Memory B cell (primary cell): ENCODE measurements at places on chromosomes 4 and X.
A peak's percentile ranks its signal among the peaks of the same experiment; 100 is the strongest.

GRCh38 chrX:121128925-121129877 lies 81.8 kb downstream of the GLUD2 start:
- DNase-seq = no peak

DNA sequence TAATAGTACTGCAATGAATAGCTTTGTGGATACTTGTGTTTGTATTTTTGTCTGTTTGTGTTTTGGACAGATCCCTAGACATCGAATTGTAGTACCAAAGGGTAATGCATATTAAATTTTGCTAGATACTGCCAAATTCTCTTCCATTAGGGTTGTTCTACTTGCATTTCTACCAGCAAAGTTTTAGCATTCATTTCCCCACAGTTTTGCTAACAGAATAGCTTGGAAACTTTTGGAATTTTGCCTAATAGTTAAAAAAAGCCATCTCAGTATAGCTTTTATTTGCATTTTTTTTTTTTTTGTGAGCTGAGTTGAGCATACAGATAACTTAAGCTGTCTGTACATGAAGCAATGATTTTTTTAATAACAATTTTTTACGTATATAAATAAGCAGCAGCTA lies 1084.9 kb downstream of the ADGRL3 start:
- DNase-seq = no peak

DNA sequence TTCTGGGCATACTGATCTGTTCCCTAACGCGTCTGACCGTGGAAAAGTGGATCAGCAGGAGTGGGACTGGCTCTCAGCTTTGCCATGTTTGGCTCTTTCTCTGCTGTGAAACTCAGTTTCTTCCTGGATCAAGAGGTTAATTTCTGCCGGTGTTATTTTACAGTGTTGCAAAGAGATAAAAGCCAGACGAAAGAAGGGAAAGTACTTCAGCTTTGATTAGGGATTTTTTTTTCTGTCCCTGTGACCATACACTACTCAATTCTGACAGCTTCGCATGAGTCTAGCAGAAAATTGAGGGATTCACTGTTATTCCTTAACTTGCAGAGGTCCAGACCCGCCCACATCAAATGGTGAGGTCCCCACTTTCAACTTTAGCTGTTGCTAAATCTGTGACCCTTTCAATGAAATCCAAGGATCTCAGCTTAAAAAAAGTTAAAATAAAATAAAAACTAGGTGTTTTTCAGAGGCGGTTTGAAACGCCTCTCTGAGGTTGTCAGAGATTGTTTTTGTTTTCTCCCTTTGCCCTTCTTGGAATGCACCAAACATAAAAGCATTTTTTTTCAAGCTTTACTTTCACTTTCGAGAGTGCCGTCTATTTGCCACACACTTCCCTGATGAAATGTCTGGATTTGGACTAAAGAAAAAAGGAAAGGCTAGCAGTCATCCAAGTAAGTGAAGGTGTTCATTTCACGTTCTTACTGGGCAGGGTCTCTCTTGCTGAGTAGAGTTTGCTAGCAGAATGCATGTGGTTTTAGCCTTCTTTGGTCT lies at the start of gene TLR3:
TLR3 (plus strand) TSS at position 576 of the 768 bp plus-strand sequence. CDS start 7,464 bp downstream, outside the sequence.
- DNase-seq = no peak

DNA sequence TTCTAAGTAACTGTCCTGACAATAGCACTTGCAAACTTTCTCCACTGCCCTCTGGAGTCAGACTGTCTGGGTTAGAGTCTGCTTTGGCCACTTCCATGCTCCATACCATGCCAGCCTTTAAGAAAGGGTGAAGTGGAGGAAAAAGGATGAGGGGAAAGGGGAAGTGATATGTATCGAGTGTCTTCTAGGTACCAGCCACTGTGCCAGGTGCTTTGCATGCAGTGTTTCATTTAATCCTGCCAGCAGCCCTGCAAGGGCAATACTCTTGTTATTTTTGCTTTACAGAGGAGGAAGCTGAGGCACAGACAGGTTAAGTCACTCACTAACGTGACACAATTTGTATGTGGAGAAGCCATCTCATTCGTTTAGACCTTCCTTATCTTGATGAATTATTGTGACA lies 55.6 kb downstream of the RTL9 start:
- no peak for DNase-seq

DNA sequence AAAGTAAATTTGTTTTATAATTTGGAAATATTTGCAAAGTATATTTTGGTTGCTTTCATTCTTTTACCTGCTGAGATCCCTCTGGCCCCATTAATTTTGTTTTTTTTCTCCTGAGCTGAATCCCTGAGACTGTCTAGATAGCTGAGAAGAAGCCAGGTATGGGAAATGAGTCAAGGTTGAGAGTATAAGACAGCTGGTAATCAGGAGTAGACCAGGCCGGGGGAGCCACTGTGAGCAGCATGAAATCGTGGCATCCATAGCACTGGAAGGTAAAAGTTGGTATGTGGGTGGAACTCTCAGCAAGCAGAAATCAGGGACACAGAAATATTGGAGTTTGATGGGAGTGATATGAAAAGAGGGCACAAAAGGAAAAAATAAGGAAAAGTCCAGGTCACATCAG lies 164.5 kb downstream of the FHIP1A start:
- DNase-seq = no peak

- no peak for DNase-seq
These were observed 230.8 kb downstream of the CFAP299 start for GRCh38 chr4:80566203-80566872.

- no peak for DNase-seq
These were observed 74.4 kb downstream of the CD38 start for GRCh38 chr4:15852524-15852923.

- DNase-seq = no peak
These were observed 28.1 kb downstream of the MANBA start for GRCh38 chr4:102732678-102733077.

DNA sequence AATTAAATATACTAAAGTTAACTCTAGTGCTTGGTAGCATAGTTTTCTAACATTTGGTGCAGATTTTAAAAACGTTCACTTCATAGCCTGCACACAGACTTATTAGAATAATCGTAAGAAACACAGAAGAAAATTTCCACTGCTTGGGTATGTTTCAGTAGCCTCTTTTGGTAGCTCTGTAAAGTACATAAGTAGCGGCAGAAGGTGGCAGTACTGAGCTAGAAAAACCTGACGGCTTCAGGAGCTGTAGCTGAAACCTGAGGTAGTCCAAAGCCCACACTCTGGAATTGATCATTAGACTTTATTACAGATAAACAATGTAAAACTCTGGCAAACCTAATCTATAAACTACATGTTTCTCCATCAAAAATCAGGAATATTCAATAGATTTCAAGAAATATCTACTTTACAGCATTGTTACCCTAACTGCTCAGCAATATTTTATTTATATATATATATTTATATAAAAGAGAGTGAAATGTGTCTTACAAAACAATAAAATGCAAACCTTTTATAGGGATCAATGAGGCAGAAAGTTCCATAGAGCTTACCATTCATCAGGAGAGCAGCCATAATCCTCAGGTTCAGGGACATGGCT lies 88.2 kb downstream of the ATP8A1 start:
- DNase-seq = peak; percentile 58

- no peak for DNase-seq
These were observed 497 bp downstream of the HPGD start for GRCh38 chr4:174521800-174522182.

- DNase-seq = no peak
These were observed 178.1 kb downstream of the IL15 start for GRCh38 chr4:141814499-141814898.

- no peak for DNase-seq
These were observed 281.6 kb downstream of the SLC7A11 start for GRCh38 chr4:137960371-137961050.

DNA sequence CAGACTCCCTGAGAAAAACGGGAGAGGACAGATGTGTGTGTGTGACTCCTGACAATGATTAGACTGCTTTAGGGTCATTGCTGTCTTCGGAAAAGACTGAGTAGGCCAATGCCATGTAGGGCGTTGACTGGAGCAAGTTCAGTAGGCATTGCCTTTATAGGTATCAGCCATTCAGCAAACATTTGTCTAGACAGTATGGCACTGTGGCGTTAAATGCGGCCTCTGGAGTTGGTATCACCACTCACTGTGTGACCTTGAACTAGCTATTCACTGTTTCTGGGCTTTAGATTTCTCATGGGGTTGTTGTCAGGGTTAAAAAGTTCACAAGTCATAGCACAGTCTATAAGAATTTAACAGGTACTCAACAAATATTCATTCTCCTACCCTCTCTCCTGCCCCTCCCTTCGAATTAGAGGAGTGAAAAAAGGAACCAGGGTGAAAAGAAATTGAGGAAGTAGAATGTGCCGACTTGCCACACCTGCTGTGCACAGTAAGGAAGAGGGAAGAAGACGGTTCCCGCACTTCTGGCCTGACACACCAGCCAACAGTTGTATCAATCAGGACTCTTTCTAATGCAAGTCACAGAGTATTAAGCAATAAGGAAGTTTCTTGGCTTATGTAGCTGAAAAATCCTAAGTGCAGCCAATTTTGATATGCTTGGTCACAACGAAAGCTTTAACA lies 83.2 kb upstream of the PLAC8 start:
- no peak for DNase-seq

DNA sequence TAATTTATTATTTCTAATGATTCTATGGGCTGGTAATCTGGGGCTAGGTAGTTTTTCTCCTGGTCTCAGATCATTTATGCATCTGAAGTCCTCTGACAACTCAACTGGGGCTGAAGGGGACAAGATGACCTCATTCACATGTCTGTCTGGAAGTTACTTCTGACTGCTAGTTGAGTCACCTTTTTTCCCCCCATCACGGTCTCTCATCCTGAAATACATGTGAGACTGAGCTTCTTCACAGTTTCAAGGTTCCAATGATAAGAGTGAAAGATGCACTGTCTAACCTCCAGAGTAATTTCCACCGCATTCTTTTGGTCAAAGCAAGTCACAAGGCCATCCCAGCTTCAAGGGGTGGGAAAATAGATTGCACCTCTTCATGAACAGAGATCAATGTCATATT lies 356.7 kb upstream of the RPS6KA3 start:
- DNase-seq = no peak

DNA sequence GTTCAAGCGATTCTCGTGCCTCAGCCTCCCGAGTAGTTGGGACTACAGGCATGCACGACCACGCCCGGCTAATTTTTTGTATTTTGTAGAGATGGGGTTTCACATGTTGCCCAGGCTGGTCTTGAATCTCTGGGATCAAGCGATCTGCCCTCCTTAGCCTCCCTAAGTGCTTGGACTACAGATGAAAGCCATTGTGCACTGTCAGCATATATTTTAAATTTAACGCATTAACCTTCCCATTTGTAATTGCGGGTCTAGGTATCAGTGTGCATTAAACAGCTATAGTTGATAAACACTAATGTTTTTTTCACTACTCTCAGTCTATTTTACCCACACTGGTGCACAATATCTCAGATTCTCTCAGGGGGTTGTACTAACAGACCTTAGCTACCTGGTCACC lies 1930.8 kb downstream of the C4orf33 start:
- DNase-seq = no peak

- DNase-seq = no peak
These were observed 109.6 kb downstream of the EFNB1 start for GRCh38 chrX:68938244-68939004.

- DNase-seq = no peak
These were observed 18.4 kb upstream of the ANAPC4 start for GRCh38 chr4:25358515-25359275.
